ENCODE measurements at places on chromosomes 6 and 20.

- DNase-seq, result no peak
Measured at GRCh38 chr20:62618611-62619529, 23.4 kb upstream of the SLCO4A1 start.

- no peak for DNase-seq
Measured at GRCh38 chr20:41476013-41476441, 109.4 kb upstream of the EMILIN3 start.

DNA sequence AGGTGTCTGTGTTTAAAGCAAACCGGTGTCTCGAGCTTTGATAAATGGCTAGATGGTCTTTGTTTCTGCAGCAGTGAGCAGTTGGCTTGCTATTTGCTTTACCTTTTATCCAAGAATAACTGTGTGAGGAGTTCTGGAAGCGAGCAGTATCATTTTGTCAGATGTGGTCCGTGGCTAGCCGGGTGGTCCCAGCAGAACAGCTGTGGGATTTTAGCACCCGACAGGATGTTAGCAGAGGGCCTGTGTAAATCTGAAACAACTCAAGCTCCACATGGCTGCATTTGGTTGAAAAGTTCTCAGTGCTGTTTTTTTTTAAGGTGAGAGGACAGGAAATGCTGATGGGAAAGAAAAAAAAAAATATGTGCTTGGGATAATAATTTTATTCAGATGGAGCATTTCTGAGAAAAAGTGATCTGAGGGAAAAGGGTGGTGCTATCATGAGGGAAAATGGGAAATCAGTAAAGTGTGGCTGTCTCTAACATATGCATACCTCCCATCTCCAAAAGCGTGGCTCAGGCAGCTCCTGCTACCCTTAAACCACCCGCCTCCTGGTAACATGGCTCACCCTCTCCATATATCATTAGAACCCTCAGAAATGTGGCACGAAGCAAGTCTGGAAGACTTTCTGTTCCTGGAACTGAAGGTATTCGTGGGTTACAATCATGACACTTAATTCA is 215.4 kb downstream of the TSHZ2 start:
- no peak for DNase-seq

GRCh38 chr6:141460743-141461484 is 671.8 kb upstream of the GJE1 start:
- no peak for DNase-seq

GRCh38 chr6:29976588-29977424 is 34.5 kb downstream of the HLA-A start:
- no peak for DNase-seq

GRCh38 chr6:102815207-102815606 is 1421.7 kb downstream of the GRIK2 start:
- DNase-seq, result no peak

DNA sequence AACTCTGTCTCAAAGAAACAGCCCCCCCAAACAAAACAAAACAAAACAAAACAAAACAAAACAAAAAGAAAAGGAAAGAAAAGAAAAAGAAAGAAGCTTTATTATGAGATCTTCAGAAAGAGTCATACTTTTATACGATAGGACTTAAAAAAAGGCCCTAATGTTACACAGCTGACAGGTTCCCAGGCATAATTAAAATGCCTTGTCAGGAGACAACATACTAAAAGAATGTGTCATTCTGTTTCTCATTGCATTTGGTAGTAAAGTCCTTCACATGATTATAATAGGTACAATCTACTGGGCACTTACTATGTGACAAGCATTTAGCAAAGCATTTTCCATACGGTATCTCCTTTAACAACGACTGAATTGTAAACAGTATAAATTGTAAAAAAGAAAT is 36.4 kb upstream of the RPN2 start:
- DNase-seq, result no peak

DNA sequence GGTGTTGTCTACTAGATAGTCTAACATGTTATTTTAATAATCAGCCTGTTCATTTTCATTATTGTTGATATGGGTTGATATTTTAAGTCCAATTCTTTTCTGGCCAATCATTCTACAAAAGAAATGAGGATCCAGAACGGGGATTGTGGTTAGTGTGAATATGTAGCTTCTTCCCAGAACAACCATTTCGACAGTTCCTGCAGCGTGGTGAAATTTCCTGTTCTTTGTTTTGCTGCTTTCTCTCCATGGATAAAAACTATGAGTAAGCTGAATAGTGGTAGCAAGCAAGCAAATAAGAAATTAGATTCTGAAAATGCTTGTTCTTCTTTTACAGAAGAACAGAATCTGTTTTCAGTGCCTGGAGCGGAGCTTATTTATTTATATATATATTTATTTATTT is 65.5 kb upstream of the F13A1 start:
- no peak for DNase-seq

- DNase-seq, result no peak
Measured at GRCh38 chr6:150328744-150329405, 39.9 kb upstream of the IYD start.

DNA sequence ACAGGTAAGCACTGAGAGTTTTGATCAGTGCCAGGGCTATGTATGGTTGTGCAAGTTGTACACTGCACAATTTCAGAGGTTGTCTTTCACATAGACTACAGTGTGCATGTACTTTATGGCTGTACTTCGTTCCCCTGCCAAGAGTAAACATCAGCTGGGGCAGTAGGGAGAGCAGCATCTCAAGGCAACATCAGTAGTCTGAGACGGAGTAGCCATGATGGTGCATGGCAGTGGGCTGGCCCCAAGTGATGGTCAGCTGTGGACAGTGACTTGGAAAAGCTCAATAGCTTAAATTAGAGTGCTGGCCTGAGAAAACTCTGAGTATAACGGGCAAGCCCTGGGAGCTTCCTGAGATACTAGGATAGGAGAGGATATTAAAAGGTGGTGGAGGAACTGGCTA is 165.5 kb downstream of the TFAP2B start:
- no peak for DNase-seq

- DNase-seq, result no peak
Measured at GRCh38 chr6:138037009-138037504, 70.2 kb downstream of the PERP start.

DNA sequence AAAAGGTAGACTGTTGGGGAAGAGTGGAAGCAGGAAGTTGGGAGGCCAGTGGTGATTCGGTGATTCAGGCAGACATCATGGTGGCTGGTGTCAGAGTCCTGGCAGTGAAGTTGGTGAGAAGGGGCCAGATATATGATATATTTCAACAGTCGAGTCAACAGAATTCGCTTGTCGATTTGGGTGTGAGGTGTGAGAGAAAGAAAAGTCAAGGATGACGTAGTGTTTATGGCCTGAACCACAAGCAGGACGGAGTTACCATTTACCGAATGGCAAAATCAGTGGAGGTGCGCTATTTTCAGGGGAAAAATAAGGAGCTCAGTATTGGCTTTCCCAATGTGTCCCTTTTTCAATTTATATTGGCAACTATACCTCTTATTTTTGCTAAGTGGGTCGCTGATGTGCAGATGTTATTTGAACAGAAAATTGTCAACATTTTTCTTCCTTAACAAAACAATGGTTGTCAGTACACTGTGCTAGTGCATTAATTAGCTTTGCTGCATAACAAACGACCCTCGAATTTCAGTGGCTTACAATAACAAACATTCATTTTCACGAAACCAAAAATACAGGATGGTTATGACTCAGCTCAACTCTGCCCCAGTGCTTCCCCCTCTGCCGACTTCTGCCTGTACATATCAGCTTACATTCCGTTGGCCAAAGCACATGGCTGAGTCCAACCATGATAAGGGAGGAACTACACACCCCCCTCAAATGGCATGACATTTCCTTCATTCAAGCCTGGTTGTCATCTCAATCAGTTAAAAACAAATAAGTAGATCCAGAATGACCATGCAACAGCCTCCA is 255.0 kb upstream of the ZFP64 start:
- DNase-seq, result no peak

GRCh38 chr6:106670236-106670635 is 40.9 kb downstream of the QRSL1 start:
- DNase-seq, result no peak

DNA sequence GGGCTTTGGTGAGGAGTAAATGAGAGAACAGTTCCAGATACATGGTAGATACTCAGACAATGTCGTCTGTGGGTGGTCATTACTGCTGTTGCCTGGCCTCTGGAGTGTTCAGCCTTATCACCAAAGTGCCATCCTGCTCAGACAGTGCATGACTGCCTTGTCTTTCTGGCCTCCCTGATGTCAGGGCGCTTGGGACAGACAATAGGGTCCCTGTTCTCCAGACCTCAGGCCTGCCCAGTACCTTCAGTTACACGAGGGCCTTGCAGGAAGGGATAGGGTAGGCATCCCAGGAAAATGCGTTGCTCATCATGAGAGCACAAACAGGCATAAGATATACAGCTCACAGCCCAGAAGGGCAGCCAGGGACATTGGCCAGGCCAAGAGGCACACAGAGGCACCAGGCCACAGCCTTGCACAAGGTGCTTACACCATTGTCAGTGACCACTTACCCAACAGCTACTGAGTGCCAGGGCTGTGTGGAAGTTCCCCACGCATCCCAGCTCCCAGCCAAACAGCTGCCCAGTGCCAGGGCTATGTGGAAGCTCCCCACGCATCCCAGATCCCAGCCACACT is 27.4 kb downstream of the BPIFB1 start:
- no peak for DNase-seq

- no peak for DNase-seq
Measured at GRCh38 chr20:36541227-36541767, at the start of gene MYL9. Gene MYL9, plus strand, starts transcription at chr20:36541519. Its CDS starts 3,366 bp downstream, at chr20:36544885.

GRCh38 chr20:59104831-59105230 is 58.8 kb upstream of the ZNF831 start:
- DNase-seq, result no peak

DNA sequence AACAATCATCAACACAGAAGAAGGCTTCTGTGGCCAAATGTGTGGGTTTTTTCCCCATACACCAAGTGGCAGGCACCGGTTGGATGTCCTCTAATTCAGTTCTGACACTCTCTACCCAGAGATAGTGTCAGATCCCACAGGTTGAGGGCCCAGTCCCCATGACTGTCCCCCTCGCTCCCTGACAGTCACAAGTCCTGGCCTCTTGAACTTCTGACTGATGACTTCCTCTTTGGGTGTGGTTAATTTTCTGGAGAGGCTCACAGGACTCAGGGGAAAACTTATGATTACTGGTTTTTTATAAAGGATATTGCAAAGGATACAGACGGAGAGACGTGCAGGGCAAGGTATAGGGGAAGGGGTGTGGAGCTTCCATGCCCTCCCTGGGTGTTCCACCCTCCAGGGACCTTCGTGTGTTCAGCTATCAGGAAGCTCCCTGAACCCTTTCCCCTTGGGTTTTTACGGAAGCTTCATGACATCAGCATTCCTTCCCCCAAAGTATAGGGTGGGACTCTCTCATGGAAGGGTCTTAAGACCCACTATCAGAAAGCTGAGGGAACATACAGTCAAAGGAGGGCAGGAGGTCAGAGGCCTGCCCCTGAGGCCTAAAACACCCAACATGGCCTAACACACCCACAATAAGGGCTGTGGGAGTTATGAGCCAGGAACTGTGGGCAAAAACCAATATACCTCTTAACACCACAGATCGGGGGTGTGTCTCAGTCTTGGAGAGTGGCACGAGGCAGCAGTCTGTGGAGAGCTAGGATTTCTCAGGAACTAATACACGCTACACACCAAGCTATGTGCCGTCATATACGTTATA is 33.3 kb downstream of the FARS2 start:
- no peak for DNase-seq

- DNase-seq, result no peak
Measured at GRCh38 chr6:159594106-159594749, 98.8 kb downstream of the SOD2 start.

DNA sequence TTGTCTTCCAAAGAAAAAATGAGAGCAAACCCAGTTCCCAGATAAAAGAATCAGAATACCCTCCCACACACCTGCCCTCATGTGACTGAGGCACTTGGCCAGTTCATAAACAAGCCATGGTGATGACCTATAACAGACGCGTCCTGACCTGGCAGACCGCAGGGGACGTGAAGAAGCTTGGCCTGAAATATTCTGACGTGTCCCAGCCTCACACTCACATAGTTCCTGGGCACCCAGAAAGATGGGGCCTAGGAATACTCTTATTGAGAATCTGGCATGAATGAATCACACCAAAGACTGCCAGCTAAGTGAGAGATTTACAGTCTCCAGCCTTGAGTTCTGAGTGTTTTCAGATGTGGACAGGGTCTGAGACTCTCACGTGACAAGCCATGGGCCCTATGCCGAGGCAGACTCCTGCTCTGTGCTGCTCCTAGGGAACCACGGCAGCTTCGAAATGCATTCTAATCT is 17.2 kb upstream of the MAP3K4 start:
- DNase-seq, result no peak

- no peak for DNase-seq
Measured at GRCh38 chr20:37421988-37422387, 76.0 kb downstream of the SRC start.

DNA sequence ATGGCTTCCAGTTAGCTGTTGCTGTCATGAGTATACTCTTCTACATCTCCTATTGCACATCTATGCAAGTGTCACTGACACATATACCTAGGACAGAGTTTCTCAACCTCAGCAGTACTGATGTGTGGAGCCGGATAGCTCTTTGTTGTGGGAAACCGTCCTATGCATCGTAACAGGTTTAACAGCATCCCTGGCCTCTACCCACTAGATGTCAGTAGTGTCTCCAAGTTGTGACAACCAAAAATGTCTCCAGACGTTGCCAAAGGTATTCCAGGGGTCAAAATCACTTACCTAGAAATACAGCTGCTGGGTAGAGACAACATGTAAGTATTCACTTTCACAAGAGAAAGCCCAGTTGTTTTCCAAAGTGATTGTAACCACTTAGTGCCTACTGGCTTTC is 637.6 kb downstream of the RNF144B start:
- no peak for DNase-seq

DNA sequence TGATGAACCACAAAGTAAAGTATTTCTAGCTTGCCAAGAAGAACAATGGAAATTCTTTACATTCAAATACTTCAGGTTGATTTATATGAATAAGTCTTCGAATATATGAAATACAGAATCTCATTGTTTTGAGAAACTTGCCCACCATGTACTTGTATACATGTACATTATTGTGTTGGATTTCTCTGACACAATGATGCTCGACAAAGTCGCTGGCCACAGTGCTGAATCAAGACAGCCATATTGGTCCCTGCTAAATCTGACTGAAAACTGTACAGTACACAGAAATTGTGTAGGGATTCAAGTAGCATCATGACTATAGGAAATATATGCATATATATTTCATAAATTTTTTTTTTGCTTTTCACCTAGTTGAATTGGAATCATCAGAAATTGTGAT is 13.1 kb upstream of the LIN28B start:
- DNase-seq, result no peak

- DNase-seq, result no peak
Measured at GRCh38 chr6:31125586-31126363, 5.5 kb upstream of the CDSN start.

GRCh38 chr6:121971931-121972335 is 427.5 kb upstream of the HSF2 start:
- no peak for DNase-seq

- no peak for DNase-seq
Measured at GRCh38 chr20:36216314-36217025, 19.8 kb upstream of the AAR2 start.

GRCh38 chr20:24241466-24241865 is 228.0 kb upstream of the SYNDIG1 start:
- DNase-seq, result no peak

Data from activated CD4-positive, alpha-beta T cell treated with anti-CD3 and anti-CD28 coated beads, Interleukin-2, amount 50 U/mL, for 24 hours (primary cell).